ENCODE measurements at places on chromosomes 2 and 18. TPM values are rescaled to one million over a fixed set of nuclear protein-coding genes. Genes with fewer than 3 reads are reported as not detected.

The RAD51AP2 gene
- 0.10 TPM for total RNA-seq

The COPS7B gene
- 24.8 TPM for total RNA-seq

The CAPN14 gene
- total RNA-seq, result 0.05 TPM

The NDUFB3 gene
- total RNA-seq, result 36.6 TPM

The ANKMY1 gene
- 19.0 TPM for total RNA-seq

GRCh38 chr18:11260961-11261461 is 111.6 kb upstream of the PIEZO2 start:
- H3K27me3 ChIP-seq, result no peaks in the 10 kb centered on the region
- no peaks in the 10 kb centered on the region for H3K36me3 ChIP-seq
- no peaks in the 10 kb centered on the region for H3K4me1 ChIP-seq
- H3K4me3 ChIP-seq, result no peak overlapping the region
- H3K27ac ChIP-seq, result no peak overlapping the region
- no peak for DNase-seq

DNA sequence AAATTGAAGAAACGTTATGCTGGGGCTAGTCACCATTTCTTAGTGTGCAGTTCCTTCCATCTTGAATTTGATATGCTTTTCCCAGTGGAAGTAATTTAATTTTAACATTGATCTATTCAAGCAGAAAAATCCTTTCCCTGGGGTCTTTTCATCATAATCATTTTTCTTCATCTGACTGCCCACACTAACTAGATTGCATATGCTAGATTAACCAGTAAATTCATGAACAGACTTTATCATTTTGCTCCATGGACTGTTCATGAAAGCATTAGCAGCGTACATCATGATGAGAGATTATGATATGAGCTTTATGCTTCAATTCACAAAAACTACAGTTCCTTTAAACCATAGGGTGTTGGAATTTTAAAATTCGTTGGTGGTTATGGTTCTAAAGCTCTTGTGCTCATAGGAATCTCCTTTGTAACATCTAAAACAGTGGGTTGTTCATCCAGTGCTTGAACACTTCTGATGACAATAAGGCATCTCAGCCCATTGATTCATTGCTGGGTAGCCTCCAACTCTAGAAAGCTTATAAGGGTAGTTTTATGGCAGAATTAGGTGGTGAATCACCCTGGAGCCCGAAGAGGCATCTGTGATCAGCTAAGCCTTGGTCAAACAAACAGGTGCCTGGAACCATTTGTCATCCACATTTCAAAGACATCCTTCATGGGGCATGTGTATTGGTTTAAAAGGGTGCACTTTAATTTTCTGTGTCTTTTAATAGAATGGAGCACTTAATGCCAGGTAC is 77.2 kb upstream of the NDUFV2 start:
- H3K27ac ChIP-seq, result no peak overlapping the region
- H3K4me1 ChIP-seq, result no peaks in the 10 kb centered on the region
- no peak for DNase-seq

DNA sequence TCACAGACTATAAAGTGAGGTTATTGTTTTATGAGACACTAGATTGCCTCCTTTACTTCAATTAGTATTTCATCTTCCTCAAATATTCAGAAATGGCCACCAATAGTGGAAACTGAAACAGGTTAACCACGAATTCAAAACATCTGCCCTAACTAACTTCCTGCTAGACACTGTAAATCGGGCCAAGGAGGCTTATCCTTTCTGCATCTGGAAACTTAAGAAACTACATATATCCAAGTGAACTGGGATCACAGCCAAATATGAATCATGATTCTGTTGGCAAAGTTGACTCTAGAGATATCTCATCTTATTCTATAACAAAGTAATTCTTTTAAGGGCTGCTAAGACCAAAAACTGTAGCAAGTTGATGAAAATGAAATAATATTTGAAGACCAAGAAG is 136.6 kb upstream of the ZC3H15 start:
- no peak overlapping the region for H3K27ac ChIP-seq
- no peak overlapping the region for H3K4me3 ChIP-seq
- no peak for DNase-seq
- no peaks in the 10 kb centered on the region for H3K27me3 ChIP-seq

GRCh38 chr18:61831071-61831470 is 61.7 kb downstream of the RNF152 start:
- H3K4me3 ChIP-seq, result no peak overlapping the region
- no peak overlapping the region for H3K27ac ChIP-seq
- peaks cover 2% of the 10 kb centered on the region for H3K4me1 ChIP-seq
- no peaks in the 10 kb centered on the region for H3K27me3 ChIP-seq
- H3K36me3 ChIP-seq, result no peaks in the 10 kb centered on the region
- no peak for DNase-seq

DNA sequence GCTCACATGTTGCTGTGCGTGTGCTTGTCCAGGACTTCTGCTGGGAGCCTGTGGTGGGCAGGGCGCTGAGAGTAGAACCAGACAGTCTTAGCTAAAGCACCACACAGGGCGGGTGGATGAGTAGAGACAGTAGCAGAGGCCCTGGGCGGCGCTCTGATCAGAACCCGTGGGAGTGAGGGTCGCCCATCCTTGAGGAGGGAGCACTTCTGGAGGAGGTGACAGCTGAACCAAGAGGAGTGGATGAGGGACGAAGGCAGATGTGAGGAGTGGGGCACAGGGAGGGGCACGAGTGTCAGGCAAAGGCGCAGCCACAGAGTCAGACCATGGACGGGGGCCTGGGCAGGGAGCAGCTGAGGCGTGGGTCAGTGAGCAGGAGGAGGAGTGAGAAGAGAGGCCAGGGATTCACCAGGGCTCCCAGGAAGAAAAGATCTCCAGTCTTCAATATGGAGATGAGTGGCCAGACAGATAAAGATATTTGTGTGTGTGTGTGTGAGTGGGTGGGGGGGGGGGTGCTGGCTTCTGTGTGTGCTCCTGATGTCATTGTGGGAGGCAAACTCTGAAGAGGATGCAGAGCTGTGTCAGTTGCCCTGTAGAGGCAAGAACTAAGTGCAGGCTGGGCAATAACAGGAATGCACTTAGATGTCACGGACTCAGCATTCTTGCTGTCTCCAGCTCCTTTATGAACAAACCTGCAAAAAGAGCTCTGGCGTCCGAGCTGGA is 79.6 kb downstream of the TPO start:
- no peak overlapping the region for H3K4me3 ChIP-seq
- H3K27ac ChIP-seq, result no peak overlapping the region
- no peak for DNase-seq
- H3K36me3 ChIP-seq, result no peaks in the 10 kb centered on the region
- H3K27me3 ChIP-seq, result no peaks in the 10 kb centered on the region
- no peaks in the 10 kb centered on the region for H3K4me1 ChIP-seq

- no peaks in the 10 kb centered on the region for H3K27me3 ChIP-seq
- no peak for DNase-seq
- H3K27ac ChIP-seq, result no peak overlapping the region
- no peak overlapping the region for H3K4me3 ChIP-seq
- no peaks in the 10 kb centered on the region for H3K36me3 ChIP-seq
Measured at GRCh38 chr2:105864262-105864661, 119.5 kb downstream of the NCK2 start.

DNA sequence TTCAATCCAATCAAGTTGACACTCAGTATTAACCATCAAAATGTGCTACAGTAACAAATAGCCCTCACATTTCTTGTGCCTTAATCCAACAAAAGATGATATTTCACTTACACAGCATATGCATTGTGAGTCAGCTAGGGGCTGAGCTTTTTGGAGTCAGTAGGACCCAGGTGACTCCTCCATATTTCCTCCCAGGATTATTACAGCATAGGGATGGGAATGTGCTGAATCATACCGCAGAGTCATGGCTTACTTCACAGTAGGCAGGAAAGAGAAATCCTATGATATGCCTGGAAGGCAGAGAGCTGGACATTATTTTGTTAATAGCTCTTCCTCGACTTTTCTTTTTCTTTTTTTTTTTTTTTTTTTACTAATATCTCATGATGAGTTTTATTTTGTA is 153.3 kb downstream of the TMEM182 start:
- no peak for DNase-seq
- H3K27me3 ChIP-seq, result no peaks in the 10 kb centered on the region

DNA sequence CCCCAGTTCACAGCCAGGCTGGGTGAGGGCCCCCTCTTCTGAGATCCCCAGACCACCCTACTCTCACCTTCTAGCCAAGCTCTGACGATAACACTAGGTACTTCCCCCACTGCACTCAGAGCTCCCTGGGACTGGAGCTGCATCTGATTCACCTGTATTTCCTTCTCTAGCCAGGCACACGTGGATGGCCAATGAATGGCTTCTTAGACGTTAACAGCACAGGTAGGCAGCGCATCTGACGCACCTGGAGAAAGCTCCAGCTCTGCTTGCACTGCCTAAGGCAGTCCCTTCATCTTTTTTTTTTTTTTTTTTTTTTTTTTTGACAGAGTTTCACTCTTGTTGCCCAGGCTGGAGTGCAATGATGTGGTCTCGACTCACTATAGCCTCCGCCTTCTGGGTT is 48.1 kb downstream of the GALNT14 start:
- no peak for DNase-seq
- no peaks in the 10 kb centered on the region for H3K4me1 ChIP-seq
- no peaks in the 10 kb centered on the region for H3K27me3 ChIP-seq
- H3K36me3 ChIP-seq, result no peaks in the 10 kb centered on the region
- H3K4me3 ChIP-seq, result no peak overlapping the region

- no peak overlapping the region for H3K4me3 ChIP-seq
- H3K27ac ChIP-seq, result no peak overlapping the region
- H3K36me3 ChIP-seq, result no peaks in the 10 kb centered on the region
- no peaks in the 10 kb centered on the region for H3K27me3 ChIP-seq
- no peak for DNase-seq
- H3K4me1 ChIP-seq, result no peaks in the 10 kb centered on the region
Measured at GRCh38 chr2:128389388-128390086, 70.9 kb upstream of the HS6ST1 start.

GRCh38 chr2:49360407-49360767 is 206.1 kb upstream of the FSHR start:
- DNase-seq, result no peak
- no peak overlapping the region for H3K4me3 ChIP-seq
- H3K27me3 ChIP-seq, result peaks cover 2% of the 10 kb centered on the region
- H3K27ac ChIP-seq, result no peak overlapping the region
- H3K36me3 ChIP-seq, result no peaks in the 10 kb centered on the region

- no peaks in the 10 kb centered on the region for H3K27me3 ChIP-seq
- no peak for DNase-seq
- H3K36me3 ChIP-seq, result no peaks in the 10 kb centered on the region
- no peaks in the 10 kb centered on the region for H3K4me1 ChIP-seq
Measured at GRCh38 chr2:175463589-175464310, 282.2 kb upstream of the ATP5MC3 start.

DNA sequence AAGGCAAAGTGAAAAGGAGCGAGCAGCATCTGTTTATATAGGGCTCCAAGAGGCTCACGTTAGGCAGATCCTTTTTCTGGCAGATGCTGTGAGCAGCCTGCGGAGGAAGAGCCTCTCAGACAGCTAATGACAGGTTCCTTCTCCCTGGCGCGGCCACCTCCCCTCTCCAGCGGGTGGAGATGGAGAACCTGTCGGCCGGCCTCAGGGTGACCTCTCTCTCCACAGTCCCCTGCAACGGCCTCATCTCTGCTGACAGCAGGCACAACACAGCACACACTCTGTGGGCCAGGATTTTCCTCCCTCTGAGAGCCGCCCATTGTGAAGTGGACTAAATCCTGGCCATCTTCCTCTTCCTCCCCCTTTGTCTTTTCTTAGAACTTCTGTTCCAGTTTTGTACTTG is 119.8 kb downstream of the PRKCE start:
- no peaks in the 10 kb centered on the region for H3K36me3 ChIP-seq
- peak; percentile 52 for DNase-seq
- no peaks in the 10 kb centered on the region for H3K27me3 ChIP-seq
- peak overlapping the region; percentile 51 for H3K27ac ChIP-seq

DNA sequence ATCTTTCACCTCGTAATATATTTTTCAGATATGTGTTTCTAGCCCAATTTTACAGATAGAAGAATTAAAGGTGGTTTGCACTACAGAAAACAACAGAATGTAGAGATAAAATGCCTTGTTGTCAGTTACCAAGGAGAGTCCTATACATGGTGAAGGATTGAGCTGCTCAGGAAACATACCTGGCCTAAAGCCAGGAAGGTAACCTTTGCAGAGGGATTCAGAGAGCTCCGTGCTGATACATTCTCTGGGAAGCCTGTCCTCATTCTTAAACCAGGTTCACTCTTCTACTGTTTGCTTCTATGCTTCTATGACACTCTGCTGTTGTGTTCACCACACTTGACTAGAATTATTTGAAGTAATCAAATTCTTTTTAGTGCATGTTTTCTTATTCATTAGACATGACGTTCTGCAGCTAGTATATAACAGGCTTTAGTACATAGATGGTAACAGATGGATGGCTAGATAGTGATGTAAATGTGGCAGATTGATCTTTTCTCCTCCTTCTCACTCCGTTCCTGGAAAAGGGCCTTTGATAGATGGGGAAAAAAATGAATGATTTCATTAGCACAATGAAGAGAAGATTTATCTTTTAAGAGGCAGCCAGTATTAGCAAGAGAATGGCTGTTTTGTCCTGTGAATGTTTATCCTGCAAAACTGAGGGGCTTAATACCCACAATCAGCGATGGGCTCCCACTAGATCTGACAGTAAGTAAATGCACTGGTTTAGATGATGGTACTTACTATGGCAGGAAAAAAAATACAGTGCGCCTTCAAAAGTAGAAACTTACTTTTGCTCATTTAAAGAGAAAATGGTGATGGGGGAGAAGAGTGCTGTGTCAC is 589.6 kb upstream of the FAM98A start:
- H3K27ac ChIP-seq, result no peak overlapping the region
- no peaks in the 10 kb centered on the region for H3K36me3 ChIP-seq
- H3K27me3 ChIP-seq, result no peaks in the 10 kb centered on the region
- H3K4me1 ChIP-seq, result no peaks in the 10 kb centered on the region
- DNase-seq, result no peak
- H3K4me3 ChIP-seq, result no peak overlapping the region

DNA sequence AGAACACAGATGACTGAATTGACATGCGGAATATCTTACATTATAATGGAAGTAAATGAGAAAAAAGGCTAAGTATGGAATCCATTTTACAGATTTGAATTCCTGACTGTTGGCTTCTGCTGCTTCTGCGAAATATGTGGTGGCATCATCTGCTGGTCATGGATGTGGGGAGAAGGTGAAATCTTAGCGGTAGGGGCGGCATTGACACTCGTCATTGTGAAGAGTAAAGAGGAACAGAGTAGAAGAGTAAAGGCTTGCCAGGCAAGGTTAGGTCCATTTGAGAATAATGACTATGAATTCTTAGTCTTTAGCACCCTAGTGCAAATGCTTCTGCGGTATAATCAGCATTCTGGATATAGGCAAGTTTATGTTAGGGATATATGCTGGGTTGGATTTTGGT is 32.4 kb downstream of the ACTR3 start:
- no peaks in the 10 kb centered on the region for H3K36me3 ChIP-seq
- H3K4me1 ChIP-seq, result no peaks in the 10 kb centered on the region
- no peak for DNase-seq

DNA sequence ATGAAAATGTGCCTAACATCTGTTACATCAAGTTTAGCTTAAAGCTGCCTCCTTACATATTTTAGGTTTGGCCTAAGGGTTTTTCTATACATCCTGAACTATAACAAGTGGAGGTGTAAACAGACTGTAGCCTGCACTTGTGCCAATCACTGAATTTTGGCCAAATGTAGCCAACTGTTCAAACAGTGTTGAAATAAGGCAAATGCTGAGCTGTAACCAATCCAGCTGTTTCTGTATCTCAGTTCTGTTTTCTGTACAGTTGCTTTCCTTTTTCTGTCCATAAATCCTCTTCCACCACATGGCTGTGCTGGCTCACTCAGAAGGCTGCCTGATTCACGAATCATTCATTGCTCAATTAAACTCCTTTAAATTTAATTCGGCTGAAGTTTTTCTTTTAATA is 19.2 kb upstream of the CAPN13 start:
- no peak overlapping the region for H3K27ac ChIP-seq
- no peak for DNase-seq
- H3K27me3 ChIP-seq, result no peaks in the 10 kb centered on the region
- H3K4me1 ChIP-seq, result no peaks in the 10 kb centered on the region

Measured in ovary (tissue), 10 donors.